ENCODE measurements at places on chromosomes 7 and 10.

GRCh38 chr7:46764100-46764936 is 817.6 kb downstream of the TNS3 start:
- DNase-seq: no peak

DNA sequence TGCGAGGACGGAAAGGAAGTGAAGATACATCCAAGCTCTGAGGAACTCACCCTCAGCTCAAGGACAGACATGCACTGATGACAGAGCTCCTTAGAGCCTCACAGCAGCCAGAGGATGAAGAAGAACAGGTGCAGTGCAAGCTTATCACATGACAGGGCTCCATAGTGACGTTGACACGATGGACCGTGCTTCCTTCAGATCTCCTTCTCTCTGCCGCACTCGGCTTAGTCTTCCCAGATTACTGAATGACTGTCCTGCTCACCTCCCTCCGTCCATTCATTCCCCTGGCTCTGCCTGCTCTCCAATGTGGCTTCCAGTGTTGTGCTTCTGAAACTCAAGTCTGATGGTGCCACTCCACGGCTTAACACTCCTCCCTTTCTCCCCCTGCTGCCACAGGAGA is 161.5 kb upstream of the PFKP start:
- no peak for DNase-seq

- DNase-seq: no peak
These were observed 9.9 kb downstream of the SGMS1 start for GRCh38 chr10:50613726-50614443.

- no peak for DNase-seq
These were observed 5.0 kb downstream of the KNDC1 start for GRCh38 chr10:133164816-133165555.

DNA sequence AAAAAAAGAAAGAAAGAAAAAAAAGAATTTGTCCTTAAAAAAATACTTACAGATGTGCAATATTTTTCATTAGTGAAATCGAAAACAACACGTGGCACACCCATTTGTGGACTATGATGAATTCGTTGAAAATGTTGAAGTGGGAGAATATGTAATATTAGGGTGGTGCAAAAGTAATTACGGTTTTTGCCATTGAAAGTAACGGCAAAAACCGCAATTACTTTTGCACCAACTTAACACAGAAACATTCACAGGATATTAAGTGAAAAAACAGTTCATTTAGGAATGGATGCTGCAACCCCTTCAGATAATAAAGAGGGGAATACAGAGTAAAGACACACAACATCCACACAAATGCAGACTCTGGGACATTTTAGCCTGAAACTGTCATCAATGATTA is 96.0 kb downstream of the CALN1 start:
- DNase-seq: no peak

GRCh38 chr10:61175316-61175715 is 231.3 kb upstream of the RHOBTB1 start:
- DNase-seq: no peak

- DNase-seq: no peak
These were observed 651.1 kb downstream of the SORCS3 start for GRCh38 chr10:105292236-105292635.

DNA sequence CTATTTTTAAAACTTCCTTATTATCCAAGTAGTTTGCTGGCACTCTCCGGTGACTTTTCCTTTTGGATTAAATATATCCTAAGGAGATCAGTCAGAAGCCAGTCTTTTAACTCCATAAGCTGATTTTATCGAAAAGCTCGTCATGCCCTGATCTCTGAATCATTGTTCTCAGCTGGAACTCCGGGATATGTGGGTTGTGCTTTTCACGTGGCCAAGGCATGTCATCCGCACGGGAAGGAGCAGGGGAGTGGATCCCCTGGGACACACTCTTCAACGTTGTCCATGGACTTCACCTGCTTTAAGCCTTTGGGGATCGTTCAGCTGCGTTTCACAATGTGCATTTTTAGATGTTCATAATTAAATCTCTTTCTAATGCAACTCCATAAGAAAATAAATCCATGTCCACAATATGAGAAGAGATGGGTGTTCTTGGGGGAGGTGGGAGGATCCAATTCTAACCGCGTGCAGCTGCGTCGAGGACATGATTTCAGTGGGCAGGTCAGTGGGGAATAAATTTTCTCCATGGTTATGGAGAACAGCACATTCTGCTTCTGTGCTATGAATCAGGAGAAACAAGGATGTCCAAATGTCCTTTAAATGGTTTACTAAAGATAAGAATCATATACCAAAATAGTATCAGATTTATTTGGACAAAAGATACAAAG is 229.5 kb upstream of the ADARB2 start:
- DNase-seq: no peak

GRCh38 chr7:85829176-85829575 is 642.3 kb upstream of the SEMA3D start:
- DNase-seq: no peak

DNA sequence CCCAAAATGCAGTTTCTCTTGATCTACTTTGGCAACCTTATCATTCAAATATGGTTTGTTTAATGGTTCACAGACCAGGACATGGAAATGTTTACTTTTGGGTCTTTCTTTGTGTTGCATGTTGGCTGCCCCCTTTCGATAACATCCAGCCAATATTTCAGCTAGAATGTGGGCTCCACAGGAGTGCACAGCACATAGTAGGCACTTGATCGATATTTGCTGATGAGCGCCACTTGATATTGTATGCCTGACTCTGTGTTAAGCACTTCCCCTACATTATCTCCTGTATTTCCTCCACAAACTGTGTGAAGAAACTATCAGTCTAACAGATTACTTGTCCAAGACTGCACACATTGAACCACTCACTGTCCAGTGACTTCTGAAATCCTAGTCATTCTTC is 60.2 kb downstream of the SMURF1 start:
- no peak for DNase-seq

- no peak for DNase-seq
These were observed 4.5 kb upstream of the CHST15 start for GRCh38 chr10:124097883-124098282.

DNA sequence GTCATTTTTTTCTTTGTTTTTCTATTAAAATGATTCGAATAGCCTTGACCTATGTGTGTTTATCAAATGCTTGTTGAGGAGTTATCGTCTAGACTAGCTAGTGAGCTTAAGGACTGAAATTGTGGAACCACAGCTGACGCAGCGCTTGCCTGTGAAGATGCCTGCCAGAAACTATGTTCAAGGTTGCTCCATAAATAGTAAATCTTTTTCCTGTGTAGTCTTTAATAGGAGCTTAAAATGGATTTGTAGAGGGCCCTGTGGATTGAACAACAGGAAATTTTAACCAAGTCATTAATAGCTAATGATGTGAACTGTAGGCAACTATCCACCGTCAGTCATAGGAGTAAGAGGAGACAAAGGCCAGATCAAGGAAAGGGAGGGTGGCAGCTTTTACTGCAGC is 145.1 kb downstream of the GNAI1 start:
- DNase-seq: no peak

DNA sequence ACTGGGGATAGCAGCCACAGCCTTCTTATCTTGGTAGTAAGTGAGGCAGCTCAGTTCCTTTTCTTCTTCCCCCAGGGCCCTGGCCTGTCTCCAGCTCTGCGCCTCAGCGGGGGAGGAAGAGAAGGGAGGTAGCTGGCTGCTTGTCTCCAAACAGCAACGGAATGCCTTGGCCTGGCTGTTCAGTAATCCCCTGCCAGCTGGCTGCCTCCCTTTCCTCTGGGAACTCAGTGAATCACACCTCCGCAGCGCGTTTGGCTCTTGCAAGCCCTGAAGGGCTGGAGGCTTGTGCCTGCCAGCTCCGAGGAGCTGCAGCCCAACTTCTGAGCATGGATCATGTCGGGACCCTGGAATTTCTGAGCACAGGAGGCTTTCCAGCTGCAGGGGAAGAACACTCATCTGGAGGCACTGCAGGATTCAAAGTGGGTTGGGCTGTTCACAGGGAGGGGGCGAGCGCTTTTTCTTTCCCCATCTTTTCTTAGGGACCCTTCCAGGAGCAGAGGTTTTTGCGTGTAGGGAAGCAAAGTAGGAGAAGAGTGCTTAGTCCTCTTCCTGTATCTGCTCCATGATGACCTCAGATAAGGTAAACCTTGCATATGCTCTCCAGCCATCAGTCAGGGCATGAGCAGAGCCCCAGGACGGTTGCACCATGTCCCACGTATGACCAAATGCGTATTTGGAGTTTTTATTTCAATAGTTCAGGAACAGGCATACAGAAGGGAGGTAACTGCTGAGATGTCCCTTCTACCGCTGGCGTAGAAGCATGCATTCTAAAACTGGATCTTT is 253.2 kb upstream of the INHBA start:
- DNase-seq: peak; percentile 85

GRCh38 chr10:1102416-1102815 is 46.2 kb downstream of the WDR37 start:
- DNase-seq: no peak

GRCh38 chr10:59281861-59282260 is 80.5 kb downstream of the FAM13C start:
- DNase-seq: no peak

GRCh38 chr7:41688012-41688625 is 14.8 kb downstream of the INHBA start:
- no peak for DNase-seq

- no peak for DNase-seq
These were observed 8.2 kb downstream of the TRA2A start for GRCh38 chr7:23523486-23524075.

DNA sequence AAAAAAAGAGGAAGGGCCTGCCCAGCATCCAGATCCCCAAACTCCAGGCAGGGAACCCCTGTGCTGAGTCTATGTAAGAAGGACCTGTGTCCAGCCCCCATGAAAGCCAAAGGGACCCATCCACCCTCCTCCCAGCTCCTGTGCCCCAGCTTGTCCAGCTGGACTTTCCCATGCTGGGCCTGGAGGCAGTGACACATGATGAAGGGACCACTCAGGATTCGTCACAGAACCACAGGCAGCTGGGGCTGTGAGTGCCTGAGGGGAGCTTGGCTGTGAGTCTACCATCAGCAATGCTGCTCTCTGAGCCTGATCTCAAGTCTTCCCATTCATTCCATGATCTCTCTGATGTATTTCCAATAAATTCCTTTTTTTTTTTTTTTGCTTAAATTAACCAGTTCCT is 36.2 kb upstream of the MNX1 start:
- DNase-seq: peak; percentile 47

DNA sequence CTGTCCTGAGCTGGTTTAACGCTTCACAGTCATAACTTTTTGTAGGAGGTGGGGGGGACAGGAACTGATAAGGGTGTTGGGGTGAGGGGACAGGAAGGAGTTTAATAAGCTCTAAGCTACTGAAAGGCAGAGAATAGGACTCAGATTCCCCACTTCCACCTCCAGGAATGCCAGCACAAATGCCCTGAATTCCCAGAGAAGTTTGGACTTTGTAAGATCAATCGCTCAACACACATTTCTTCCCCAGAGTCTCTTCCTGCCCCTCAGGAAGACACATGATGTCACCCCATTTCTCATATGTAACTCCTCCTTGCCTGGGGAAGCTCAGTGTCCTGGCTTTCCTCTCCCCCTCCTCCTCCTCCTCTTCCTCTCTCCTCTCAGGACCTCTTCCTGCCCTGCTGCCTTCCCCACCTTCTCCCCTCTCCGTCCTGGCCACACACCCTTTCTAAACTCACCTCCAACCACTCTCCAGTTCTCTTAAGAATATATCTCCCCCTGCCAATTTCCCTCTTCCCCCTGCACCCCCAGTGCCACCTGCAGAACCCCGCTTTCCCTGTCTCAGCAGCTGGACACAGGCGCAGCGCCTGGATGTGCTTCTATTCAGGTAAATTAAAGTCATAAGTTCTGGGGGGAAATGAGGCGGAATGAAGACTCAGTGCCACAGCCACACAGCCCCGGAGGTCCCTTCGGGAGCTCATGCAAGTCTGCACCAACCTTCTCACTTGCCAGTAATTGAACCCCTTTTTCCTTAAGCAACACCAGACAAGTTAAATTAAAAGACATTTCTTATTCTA is 5.3 kb upstream of the LOXL4 start:
- DNase-seq: peak; percentile 28

GRCh38 chr7:52775876-52776275 is 259.6 kb upstream of the POM121L12 start:
- DNase-seq: no peak

DNA sequence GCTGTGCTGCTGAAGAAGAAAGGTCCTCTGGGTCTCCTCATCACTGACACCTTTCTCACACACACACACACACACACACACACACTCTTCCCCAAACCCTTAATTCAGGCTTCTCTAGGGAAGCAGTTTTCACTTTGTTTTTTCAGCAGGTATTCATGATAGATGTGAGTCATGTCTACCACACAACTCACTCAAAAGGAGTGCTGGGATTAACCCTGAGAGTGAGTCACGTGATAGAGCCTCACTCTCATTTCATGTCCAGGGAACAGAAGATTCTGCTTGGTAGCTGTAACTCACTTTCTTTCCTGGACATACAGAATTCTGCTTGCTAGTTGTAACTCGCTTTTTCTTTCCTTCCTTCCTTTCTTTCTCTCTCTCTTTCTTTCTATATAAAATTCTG is 45.4 kb downstream of the VIM start:
- no peak for DNase-seq

DNA sequence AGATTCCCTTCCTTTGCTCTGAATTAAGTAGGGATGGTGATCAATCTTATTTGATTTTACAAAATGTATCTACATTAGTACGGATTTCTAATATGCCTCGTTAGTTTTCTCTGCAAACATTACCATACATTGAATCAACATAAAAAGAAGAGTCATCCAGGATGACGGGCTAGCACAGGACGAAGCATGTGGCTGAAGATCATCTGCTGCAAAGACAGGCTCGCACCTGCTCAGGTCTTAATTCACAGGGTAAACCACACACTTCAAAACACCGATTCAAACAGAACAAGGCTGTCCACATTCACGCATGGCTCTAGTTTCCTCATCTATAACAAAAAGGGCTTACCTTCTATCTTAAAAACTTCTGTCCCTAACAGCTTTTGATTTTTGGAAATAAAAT is 323.0 kb downstream of the PARD3 start:
- DNase-seq: no peak

DNA sequence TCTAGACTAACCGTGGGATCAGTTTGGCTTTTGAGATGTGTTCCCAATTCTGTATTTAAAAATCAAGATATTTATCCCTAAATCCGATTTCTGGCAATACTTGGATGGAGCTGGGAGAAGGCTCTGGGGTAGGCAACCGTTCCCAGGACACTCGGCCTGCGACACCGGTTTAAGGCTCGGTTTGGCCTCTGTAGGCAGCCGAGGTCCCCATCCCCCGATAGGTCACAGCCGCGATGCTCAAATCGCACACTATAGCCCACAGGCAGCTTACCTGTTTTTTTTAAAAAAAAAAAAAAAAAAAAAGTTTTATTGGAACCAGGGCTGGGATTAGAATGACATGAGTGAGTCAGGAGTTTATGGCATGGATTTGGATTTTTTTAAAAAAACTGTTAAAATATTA is 729 bp upstream of the TAF3 start:
- DNase-seq: no peak

- DNase-seq: no peak
These were observed 2.6 kb upstream of the CYP26A1 start for GRCh38 chr10:93071177-93071472.
